H9 (cell line): ENCODE measurements at places on chromosomes 4 and X.

GRCh38 chr4:147714575-147715401, 17.1 kb upstream of the ARHGAP10 start:
- no peak for DNase-seq

GRCh38 chrX:20463296-20464075, 196.8 kb upstream of the RPS6KA3 start:
- DNase-seq = no peak

GRCh38 chr4:21697583-21697982, 251.0 kb downstream of the KCNIP4 start:
- peak; percentile 85 for DNase-seq

DNA sequence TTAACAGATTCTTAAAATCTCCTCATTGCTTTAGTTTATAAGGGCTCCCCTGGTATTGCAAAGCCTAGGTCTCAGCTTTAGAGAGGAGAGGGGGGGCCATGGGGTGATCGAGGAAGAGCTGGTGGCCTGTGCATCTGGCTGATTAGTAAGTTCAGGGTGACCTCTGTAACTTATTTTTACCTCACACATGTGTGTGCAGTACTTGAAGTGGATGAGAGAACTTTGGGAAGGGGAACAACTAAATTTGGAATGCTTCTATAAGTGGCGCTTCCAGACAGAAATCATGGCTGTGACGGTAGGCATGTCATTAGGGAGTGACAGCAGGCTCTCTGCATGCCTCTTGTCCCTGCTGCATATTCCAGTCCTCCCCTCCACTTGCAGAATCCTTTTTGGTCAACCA, 41.9 kb downstream of the FRAS1 start:
- no peak for DNase-seq

GRCh38 chr4:85406185-85406584, 68.8 kb upstream of the ARHGAP24 start:
- DNase-seq = no peak

- no peak for DNase-seq
These were observed 2.2 kb downstream of the ARMCX2 start for GRCh38 chrX:101657495-101657894.

- no peak for DNase-seq
These were observed 83.3 kb downstream of the VEGFC start for GRCh38 chr4:176709417-176709816.

GRCh38 chrX:119015407-119016237, 41.2 kb downstream of the LONRF3 start:
- no peak for DNase-seq

- DNase-seq = no peak
These were observed 35.1 kb downstream of the FAM114A1 start for GRCh38 chr4:38902695-38903094.

DNA sequence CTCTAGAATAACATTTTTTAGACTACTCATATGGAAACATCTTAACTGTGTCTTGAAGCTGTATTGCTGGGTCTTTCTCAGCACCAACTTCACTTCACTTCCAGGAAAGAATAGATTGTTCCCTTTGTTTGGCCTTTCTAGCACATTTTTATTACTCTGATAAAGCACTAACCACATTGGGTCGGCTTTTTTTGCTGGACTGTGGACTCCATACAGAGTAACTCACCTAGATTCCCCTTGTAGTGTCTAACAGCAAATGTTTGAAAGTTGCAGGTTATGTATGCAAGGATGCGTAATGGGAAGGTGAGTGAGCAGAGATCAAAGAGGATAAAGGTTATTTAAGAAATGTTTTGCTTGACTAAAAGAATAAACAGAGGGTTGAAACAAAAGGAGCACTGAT, 101.2 kb downstream of the MMRN1 start:
- no peak for DNase-seq

- no peak for DNase-seq
These were observed 3.3 kb downstream of the SHROOM2 start for GRCh38 chrX:9789555-9789954.

DNA sequence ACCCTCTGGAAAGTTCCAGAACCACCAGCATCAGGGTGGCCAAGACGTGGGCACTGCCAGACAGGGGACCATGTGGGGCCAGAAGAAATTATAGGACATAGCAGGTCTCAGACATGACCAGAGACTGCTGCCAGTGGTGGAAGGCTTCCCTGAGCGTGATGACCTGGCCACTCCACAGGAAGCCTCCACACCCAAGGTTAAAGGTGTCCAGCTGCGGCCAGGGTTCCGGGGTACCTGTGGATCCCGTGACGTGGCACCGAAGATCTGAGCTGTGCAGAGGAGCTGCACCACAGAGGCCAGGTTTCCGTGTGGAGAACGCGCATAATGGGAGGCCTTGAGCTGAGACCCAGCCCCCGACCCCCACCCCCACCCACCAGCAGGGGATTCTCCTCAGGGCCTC, 16.4 kb upstream of the CTBP1 start:
- DNase-seq = no peak

DNA sequence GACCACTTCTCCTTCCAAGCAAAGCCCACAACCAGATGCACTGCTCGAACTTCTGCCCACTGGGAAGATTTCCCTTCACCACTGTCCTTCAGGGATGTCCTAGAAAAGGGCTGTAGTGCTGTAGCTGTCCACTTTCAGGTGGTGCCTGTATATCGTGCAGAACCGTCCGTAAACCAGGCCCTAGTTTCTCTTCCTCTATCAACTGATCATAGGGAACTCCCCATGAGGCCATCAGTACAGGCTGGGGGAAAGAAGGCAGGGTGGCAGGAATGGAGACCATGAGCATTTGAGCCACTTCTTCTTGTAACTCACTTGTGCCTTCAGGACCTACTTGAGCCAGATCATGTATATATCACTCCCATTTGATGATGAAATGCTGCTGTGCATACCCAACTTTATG, 57.3 kb upstream of the FAM9B start:
- DNase-seq = no peak

DNA sequence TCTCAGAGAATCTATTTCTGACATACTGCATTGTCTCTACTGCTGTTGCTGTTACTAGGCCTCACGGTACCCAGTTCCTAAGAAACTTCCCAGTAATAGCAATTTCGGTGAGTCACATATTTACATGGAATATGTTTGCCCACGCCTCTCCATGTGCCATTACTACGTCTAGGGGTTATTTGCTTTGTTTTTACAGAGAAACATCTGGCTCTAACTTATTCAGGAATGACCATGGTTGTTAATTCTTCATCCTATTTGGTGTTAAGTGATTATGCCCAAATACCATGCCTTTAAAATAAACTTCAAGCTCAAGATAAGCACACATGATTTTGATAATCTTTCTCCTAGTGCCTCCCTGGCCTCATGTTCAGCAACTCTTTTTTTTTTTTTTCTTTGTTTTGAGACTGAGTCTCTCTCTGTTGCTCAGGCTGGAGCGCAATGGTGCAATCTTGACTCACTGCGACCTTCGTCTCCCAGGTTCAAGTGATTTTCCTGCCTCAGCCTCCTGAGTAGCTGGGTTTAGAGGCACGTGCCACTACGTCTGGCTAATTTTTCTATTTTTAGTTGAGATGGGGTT, 101.0 kb upstream of the HS3ST1 start:
- no peak for DNase-seq

DNA sequence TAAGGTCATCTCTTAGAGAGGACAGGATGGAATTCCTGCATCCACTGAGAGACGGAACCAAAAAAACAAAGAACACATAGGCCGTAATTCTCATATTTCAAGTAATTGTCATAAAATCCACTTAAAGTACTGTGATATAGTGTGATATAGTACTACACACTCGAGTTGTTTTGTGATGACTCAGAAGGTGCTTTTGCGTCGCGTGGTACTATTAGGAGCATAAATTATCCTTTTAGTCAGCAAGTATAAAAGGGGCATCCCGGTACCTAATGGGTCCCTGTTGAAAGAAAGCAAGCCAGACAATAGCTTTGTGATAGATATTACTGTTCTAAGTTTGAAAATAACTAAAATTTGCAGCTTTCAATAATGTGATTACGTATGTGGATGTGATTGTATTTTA, 55.3 kb downstream of the GPR143 start:
- no peak for DNase-seq

DNA sequence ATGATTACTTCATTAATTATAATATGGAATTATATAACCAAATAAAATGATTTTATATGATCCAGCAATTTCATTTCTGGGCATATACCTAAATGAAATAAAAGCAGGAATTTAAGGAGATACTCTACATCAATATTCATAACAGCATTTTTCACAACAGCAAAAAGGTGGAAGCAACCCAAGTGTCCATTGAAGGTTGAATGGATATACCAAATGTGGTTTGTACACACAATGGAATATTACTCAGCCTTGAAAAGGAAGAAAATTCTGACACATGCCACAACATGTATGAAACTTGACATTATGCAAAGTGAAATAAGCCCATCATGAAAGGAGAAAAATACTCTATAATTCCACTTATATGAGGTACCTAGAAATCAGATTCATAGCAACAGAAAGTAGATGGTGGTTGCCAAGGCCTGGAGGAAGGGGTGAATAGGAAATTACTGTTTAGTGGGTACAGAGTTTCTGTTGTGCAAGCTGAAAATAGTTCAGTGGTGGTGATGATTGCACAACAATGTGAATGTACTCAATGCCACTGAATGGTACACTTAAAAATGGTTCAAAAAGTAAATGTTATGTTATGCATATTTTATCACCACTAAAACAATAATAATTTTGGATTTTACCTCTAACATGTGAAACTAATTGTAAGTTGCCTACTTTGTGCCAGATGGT, 471.5 kb downstream of the SPRY1 start:
- no peak for DNase-seq

GRCh38 chrX:6681521-6682145, 146.7 kb upstream of the VCX3A start:
- DNase-seq = no peak

DNA sequence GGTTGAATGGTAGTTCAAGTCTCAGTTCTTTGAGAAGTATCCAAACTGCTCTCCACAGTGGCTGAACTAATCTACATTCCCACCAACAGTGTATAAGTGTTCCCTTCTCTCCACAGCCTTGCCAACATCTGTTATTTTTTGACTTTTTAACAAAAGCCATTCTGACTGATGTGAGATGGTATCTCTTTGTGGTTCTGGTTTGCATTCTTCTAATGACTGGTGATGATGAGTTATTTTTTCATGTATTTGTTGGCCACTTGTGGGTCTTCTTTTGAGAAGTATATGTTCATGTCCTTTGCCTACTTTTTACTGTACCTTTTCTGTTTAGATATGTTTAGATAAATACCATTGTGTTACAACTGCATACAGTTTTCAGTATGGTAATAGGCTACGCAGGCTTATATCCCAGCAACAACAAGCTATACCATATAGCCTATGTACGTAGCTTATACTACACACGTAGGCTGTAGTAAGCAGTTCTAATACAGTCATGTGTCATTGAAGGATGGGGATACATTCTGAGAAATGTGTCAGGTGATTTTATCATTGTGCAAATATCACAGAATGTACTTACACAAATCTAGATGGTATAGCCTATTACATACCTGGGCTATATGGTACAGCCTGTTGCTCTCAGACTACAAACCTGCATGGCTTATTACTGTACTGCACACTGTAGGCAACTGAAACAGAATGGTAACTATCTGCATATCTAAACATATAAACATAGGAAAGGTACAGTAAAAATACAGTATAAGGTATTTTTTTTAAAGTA, 28.1 kb downstream of the KLHL8 start:
- DNase-seq = no peak

- DNase-seq = no peak
These were observed 945.0 kb upstream of the INTU start for GRCh38 chr4:126687655-126688358.

DNA sequence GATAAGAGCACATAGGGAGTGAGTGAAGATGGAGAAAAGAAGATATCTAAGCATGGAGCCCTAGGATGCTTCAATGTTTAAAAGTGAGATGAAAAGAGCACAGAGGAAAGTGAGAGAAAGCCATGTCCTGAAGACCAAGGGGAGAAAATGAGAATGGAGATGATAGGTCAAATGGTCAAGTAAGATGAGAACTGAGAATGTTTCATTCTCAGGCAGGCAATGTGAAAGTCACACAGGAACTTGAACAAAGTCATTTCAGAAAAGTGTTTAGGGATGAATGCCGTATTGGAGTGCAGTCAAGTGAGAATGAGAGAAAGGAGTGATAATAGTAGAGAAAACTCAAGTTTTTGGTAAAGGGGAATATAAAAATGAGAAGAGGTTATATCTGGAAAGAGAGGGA, 148.7 kb upstream of the PTCHD1 start:
- no peak for DNase-seq

DNA sequence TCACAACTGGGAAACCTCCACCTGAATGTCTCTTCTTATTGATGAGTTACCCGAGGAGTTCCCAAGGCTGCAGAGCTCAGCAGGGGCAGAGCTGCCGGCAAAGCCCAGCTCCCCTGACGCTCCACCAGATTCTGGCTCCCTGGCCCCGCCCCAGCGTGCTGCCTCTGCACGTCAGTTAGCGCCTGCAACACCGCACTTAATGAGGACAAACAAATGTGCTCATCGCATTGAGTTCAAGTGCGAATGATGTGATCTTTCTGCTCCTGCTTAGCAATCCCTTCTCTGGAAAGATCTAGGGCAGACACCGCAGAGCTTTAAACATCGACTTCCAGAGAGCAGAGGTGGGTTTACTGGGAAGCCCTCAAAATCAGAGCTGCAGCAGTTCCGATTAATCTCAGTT, 55.5 kb upstream of the FBXW7 start:
- peak; percentile 85 for DNase-seq

DNA sequence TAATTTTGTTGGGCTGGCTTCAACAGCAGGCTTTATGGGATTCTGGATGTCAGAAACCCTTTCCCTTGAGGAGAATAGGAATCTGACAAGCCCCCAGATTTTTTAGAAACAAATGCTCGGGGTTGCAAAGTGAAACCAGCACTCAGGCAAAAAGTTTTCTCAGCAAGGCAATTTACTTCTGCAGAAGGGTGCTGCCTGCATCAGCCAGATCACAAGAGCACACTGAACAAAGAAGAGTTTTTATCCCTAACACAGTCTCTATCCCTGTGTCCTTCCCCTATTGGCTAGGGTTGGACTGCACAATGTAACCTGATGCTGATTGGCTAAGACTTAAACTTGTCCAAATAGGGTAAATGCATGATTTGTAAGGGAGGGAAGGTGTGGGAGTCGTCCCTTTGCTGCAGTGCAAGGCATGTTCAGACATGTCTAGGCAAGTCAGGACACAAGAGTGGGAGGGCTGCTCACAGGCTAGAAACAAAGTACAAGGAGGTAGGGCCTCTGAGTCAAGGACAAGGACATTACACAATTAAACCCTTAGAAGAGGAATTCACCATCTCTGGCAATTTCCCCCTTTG, 175.8 kb downstream of the CCNG2 start:
- DNase-seq = peak; percentile 68

GRCh38 chr4:51998837-51999236, 21.3 kb downstream of the LRRC66 start:
- no peak for DNase-seq

- no peak for DNase-seq
These were observed 93.6 kb downstream of the TSPAN5 start for GRCh38 chr4:98564852-98565251.

GRCh38 chrX:25052798-25053534, 37.2 kb upstream of the ARX start:
- peak; percentile 59 for DNase-seq

GRCh38 chr4:116016201-116016600, 902.8 kb upstream of the NDST4 start:
- DNase-seq = no peak

- DNase-seq = no peak
These were observed 101.2 kb downstream of the FAM13A start for GRCh38 chr4:88955580-88956380.
